Suppressor macrophage treated with lipopolysaccharide for 1 hour (primary cell): ENCODE measurements at places on chromosomes 12 and 14.
A peak's percentile ranks its signal among the peaks of the same experiment; 100 is the strongest.

- DNase-seq, result no peak
Observed at GRCh38 chr14:71665781-71666180, 266.4 kb upstream of the RGS6 start.

DNA sequence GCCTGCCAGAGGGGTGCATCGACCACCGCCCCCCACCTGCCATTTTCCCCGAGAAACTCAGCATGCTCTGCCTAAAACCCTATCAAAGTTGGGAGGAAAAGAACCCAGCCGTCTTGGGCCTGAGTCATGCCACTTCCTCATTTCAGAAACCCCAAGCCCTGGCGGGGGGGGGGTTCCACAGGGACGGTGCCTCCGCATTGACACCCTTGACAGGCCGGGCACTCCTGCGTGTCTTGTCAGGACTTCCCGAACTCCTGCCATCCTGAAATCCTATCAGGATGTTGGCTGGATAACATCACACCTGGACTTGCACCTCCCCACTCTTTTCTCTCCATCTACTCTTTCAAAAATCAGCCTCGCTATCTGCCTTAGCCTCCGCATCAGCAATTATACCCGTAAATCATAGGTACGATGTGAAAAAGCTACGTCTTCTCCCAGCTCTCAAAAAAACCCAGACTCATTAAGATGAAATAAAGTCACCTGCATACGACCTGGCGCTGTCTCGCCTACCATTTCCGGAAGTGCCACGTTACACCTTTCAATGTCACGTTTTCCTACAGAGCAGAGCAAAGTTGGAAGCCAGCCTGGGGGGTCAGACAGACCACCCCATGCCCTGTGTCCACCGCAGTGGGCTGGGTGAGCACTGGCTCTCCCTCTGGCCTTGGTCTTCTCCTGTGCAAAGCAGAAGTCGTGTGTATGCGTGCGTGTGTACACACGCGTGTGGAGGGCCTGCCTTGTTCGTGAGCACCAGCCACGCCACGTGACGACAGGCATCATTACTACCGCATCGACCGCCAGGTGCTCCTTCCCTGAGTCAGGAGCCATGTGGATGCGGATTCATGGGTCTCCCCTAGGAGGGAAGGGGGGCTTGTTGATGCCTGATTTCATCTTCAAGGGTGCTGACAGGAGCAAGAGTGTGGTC, 96.7 kb downstream of the RFLNA start:
- peak; percentile 96 for DNase-seq

GRCh38 chr14:106843386-106843785, 1317.0 kb downstream of the TMEM121 start:
- DNase-seq, result no peak

- DNase-seq, result no peak
Observed at GRCh38 chr12:85277191-85277590, 2.8 kb upstream of the ALX1 start.

GRCh38 chr12:42741091-42741490, 151.5 kb upstream of the PRICKLE1 start:
- no peak for DNase-seq

- DNase-seq, result no peak
Observed at GRCh38 chr14:71336489-71337192, 429.4 kb downstream of the PCNX1 start.

DNA sequence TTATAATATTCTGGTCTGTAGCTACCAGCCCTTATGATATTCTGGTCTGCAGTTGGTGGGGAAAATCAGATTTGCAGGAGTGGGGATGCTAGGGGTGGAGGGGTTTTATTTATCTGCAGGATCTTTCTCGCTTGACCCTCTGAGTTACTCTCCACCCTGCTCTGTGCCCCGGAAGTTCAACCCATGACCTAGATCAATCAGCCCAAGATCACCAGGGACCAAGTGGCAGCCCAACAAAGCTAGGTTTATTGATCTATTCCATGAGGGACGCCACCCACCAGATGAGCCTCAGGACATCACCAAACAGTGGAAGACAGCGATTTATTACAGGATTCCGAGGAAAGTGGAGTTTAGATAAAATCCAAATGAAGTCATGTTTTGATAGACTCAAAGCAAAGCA, 25.8 kb upstream of the C12orf76 start:
- no peak for DNase-seq

- DNase-seq, result no peak
Observed at GRCh38 chr14:74486164-74486563, 6.9 kb downstream of the NPC2 start.

- no peak for DNase-seq
Observed at GRCh38 chr14:86707071-86707470, 1177.1 kb downstream of the FLRT2 start.

- DNase-seq, result peak; percentile 65
Observed at GRCh38 chr12:42129595-42130204, 15.0 kb downstream of the GXYLT1 start.

DNA sequence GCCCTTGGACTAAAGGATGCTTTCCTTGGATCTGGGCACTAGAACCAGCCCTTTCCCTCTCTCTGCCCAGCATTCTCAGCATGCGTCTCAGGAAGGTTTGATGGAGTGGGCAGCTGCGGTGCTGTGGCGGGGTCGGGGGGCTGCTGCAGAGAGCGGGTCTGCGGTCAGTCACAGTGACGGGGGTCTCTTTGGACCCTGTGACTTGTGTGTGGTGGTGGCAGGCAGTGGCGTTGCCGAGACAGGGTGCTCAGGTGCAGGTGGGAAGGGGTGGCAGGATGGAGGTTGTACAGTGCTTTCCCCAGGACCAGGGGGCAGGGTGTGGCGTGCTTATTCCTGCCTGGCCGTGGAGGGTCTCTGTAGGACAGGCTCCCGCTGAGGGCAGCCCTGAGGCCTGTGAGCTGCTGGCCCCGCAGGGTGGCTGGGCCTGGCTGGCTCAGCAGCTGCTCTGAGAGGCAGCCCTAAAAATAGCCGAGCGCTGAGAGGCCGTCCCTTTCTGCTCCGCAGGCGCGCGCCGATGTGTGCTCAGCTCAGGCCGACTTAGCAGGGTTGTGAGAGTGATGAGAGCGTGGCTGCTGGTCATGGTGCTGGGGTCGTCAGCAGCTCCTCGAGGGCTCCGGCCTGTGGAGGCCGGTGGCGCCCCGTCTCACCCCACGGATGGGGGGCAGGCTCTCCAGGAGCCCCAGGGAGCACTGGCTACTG, 9.7 kb downstream of the PACS2 start:
- DNase-seq, result no peak

DNA sequence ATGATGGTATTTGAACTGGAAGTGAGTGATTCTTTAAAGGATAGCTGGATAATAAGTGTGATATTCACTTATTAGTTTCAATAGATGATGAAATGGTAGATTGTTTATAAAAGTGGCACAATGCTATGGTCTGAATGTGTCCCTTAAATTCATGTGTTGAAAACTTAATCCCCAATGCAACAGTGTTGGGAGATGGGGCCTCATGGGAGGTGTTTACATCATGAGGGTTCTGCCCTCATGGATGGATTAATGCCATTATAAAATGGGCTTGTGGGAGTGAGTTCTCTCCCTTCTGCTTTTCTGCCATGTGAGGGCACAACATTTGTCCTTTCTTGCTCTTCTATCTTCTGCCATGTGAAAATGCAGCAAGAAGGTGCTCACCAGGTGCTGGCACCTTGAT, 134.0 kb downstream of the SLC38A1 start:
- no peak for DNase-seq

GRCh38 chr12:122413516-122414404, 8.7 kb downstream of the CLIP1 start:
- DNase-seq, result peak; percentile 53

DNA sequence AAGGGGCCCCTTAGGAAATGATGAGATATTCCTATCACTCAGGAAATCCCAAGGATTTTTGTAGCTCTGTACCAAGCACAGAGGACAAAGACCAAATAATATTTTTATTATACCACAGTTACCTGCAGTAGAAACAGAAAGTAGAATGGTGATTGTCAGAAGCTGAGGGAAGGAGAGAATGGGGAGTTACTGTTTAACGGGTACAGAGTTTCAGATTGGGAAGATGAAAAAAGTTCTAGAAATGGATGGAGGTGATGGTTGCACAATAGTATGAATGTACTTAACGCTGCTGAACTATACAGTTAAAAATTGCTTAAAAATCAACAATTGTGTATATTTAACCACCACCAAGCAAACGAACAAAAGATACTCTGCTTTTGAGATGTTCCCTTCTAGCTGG, 24.1 kb downstream of the FLVCR2 start:
- no peak for DNase-seq

DNA sequence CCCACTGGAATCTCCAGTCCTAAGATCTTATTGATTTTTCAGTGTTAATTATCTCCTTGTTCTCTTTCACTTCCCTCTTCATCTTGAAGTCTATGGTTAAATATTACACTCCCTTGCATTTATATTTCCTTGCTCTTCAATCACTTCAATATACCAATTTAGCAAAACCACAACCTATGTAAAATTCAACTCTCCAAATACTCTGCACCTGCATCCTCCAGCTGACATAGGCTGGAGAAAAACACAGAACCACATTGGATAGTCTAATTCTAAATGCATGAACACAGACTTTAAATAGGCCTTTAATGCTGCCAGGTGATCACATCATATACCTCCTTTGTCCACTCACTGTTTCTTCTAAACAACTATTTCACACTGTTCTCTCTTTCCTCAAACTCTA, 253.8 kb upstream of the GARIN6 start:
- DNase-seq, result no peak

- no peak for DNase-seq
Observed at GRCh38 chr12:68109444-68110217, 49.9 kb downstream of the IFNG start.

- DNase-seq, result no peak
Observed at GRCh38 chr14:70730393-70730792, 78.9 kb downstream of the MAP3K9 start.

DNA sequence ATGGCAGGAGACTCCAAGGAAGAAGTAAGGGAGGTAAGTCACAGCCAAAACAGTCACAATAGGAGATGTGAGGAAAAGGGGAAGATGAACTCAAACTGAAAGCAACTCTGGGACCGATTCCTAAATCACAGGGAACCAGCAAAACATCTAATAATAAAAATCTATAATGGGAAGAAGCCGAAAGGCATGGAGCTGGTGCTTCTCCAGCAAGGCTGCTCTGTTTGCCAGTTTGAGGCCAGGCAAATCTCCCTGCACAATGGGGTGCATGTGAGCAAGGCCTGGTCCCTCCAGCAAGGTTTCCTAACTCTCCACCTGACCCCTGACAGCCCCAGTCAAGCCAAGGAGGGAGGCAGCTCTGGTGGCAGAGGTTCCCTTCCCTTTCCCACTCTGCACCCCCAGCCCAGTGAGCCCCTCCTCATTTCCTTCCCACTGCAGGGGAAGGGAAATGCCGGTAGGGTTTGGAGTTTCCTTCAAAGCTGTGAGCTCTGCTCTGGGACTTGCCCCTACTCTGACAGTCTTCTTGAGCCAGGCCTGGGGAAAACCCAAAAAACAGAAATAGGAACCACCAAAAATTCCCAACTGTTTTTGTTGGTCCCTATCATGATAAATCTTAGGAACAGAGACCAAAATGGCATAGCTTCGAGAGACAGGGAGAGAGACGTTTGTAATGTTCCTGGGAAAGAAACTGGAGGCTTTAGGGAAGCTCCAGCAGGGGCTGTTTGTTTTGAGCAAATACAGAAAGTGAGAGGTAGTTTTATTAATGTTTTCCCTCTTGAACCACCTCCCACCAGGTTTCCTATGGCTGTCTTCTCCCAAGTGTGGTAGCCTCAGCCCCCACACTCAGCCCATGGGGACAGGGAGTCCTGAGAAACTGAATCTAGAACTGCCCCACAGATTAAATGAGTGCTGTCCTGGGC, 34.6 kb downstream of the FMNL3 start:
- peak; percentile 96 for DNase-seq

DNA sequence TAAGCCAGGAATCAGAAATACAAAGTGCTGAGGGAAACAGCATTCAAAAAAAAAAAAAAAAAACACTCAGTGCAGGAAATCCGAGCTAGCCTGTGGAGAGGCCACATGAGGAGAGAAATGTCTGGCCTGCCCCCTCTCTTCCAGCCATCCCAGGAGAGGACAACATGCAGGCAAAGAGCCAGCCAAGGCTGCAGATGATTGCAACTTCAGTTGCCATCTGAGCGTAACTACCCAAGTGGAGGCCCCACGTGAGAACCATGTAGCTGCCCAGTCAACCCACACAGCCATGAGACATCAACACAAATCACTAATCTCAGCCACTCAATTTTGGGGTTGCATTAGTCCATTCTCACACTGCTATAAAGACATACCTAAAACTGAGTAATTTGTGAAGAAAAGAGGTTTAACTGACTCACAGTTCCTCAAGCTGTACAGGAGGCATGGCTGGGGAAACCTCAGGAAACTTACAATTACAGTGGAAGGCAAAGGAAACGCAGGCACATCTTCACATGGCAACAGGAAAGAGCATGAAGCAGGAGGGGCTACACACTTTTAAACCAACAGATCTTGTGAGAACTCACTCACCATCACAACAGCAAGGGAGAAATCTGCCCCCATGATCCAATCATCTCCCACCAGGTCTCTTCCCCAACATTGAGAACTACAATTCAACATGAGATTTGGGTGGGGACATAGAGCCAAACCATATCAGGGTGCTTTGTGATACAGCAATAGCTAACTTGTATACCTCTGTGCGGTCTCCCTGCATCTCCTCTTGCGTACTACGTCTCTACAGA, 161.1 kb downstream of the PIWIL1 start:
- no peak for DNase-seq

DNA sequence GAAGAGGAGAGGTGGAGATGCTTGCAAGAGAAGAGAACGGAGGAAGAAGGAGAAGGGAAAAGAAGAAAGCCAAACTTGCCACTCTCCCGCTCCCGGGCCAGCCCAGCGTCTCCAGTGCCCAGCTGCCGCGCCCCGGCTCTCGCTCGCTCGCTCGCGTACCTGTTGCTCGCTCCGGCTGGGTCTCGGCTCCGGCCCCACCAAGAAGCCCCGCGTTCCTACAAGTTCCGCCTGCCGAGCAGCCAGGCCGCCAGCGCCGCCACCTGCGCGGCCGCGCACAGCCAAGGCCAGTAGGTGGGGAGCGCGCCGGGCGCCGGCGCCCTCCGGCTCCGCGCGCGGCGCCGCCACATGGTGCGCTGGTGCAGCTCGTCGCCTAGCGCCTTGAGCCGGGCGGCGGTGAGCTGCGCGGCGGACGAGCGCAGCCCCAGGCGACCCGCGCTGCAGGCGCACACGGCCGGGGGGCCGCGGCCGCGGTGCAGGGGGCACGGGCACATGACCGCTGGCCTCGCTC, 370 bp downstream of the HRK start:
- no peak for DNase-seq

DNA sequence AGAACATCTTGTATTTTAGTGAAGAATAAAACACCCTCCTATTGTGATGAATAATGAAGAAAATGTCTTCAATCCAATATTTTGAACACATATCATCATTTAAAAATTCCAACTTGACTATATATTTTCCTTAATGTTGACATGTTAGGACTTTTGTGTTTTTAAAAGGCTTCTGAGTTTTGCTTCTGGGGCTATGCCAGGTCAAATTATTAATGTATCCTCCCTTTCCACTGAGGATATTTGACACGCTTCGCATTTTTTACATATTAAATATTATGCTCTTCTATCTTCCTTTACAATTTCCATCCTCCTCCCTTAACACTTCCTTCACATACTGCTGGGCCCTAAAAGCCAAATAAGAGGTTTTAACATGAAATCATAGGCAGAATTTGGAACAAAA, 20.6 kb downstream of the RERG start:
- DNase-seq, result no peak
